ENCODE measurements at places on chromosomes 5 and 9.

GRCh38 chr5:32812399-32812798 is 101.3 kb downstream of the NPR3 start:
- no peak for DNase-seq

- no peak for DNase-seq
Observed at GRCh38 chr5:60540856-60541805, 158.8 kb downstream of the DEPDC1B start.

GRCh38 chr9:115114546-115114945 is 3.4 kb downstream of the TNC start:
- DNase-seq = no peak

DNA sequence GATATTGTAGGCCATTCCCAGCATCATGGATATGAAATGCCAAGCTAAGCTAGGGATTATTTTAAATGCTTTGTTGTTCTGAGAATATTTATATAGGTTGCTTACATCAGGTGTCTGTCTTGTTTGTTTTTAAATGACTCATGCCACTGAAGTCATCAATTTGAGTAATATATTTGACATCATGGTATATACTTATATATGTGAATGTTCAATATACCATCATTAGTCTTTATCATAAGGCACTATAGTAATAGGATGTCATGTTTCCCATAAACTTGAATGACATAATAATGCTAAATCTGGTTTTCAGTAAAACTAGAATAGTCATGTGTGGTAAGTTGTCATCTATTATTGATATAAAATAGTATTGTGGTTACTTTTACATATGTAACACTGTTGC is 13.1 kb downstream of the C9orf85 start:
- no peak for DNase-seq

DNA sequence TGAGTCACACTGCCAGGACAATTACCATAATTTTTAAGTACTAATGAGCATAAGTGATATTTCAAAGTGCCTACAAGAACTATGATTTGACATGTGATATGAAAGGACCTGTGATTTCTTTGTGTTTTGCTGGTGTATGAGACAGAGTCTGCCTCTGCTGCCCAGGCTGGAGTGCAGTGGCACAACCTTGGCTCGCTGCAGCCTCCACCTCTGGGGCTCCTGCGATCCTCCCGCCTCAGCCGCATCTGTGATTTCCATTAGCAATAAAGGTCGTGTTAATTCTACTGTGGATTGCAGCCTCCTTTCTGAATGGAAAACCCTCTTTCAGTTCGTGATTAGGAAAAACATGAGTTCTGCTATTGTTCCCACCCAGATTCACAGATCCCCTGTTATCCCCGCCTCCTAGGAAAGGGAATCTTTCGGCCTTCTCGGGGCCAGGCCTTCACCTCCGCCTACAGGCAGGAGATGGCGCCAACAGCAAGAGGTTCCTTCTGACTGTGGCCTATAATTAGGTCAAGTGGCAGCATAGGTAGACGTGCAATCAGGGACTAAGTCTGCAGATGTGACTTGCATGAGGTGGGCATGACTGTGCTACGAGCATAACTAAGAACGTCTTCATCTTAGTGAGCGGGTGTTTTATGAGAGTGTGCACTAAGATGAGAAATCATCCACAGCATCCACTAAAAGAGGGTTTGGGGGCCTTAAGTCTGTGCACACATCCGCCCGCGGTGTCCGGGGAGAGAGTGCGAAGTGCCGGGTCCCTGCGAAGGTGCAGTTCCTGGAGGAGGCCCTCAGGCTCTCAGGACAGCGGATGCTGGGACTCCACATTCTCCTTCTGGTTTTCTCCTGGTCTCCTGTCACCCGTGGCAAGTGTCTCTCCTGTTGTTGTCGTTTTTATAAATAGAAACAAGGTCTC is 23.1 kb downstream of the TRIM7 start:
- DNase-seq = peak; percentile 89

- DNase-seq = no peak
Observed at GRCh38 chr5:170439223-170439943, 50.2 kb upstream of the KCNMB1 start.

- DNase-seq = no peak
Observed at GRCh38 chr5:2039180-2039531, 156.4 kb upstream of the IRX4 start.

DNA sequence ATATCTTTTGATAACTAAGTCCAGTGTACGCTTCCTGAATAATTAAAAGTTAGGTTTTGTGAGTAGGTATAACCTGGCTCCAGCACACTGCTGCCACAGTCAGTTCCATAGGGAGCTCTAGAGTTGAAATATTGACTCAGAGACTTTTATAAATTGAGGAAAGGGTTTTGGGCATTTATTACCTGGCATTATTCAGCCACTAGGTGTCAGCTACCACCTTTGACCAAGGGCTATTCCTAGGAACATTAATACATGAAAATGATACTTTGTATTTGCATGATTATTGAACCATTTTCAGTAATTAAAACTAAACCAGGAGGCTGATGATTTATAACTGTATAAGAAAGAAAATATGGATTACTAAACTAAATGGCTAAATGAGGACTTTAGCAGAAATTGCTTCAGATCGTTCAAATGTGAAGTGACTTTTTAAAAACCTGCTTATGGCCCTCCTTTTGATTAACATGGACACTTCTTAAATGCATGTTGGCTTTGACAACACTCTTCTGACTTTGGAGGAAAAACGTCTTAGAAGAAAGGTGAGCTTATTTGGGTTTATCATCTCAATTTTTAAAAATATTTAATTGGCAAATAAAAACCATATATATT is 83.0 kb downstream of the SMC2 start:
- peak; percentile 29 for DNase-seq

- DNase-seq = no peak
Observed at GRCh38 chr5:56161927-56162326, 71.2 kb downstream of the ANKRD55 start.

- no peak for DNase-seq
Observed at GRCh38 chr9:123883634-123884033, 46.3 kb downstream of the DENND1A start.

DNA sequence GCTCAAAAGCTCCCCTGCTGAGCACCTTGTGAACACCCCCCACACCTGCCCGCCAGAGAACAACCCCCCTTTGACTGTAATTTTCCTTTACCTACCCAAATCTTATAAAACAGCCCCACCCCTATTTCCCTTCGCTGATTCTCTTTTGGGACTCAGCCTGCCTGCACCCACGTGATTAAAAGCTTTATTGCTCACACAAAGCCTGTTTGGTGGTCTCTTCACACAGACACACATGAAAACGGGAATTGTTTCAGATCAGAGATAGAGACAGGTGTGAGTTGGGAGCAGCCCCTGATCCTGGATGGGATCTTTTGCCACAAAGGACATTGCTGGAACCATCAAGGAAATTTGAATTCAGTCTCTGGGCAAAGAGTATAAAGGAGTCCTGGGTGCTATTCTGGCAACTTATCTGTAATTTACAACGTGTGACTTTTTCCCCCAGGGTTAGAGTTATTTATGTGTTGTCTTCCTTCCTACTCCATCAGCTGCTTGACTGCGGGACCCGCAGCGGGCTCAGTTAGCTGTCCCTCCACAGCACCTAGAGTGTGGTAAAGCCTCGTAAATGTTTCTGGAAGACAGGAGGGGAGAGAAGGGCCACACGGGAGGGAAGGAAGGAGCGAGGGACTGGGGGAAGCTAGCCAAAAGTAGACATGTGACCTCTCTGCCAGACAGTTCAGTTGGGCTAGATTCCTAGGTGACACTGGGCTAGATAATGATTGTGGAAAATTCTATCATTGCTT is 437.0 kb downstream of the ZNF608 start:
- no peak for DNase-seq

DNA sequence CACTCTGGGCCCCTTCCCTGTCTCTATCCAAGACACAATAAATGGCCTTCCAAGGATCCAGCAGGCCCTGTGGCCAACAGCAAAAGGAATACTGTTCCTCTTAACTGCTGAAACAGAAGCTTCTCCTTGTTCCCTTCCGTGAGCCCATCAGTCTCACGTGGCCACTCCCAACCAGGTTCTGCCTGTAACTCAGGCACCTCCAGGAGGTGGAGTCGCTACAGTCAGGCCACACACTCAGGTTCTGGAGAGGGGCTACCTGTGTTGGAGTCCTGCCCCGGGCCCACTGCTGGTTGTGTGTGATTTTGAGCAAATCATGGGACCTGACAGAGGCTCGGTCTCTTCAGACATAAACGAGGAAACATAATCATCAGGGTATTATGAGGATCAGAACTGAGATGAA is 10.3 kb downstream of the FAT2 start:
- DNase-seq = no peak

DNA sequence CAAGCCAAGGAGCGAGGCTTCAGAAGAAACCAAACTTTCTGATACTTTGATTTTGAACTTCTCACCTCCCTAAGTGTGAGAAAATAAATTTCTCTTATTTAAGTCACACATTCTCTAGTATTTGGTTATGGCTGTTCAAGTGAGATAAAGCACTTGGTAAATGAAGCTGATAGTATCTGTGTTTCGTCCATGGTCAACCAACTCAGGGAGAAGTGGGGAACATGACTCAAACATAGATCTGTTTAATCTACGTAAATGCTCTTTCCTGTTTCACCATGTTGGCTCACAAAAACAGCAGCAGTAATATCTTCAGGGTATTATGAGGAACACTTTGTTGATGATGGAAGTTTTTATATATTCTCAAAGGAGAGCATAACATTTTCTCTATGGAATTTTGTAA is 2167.2 kb upstream of the C9orf72 start:
- no peak for DNase-seq

DNA sequence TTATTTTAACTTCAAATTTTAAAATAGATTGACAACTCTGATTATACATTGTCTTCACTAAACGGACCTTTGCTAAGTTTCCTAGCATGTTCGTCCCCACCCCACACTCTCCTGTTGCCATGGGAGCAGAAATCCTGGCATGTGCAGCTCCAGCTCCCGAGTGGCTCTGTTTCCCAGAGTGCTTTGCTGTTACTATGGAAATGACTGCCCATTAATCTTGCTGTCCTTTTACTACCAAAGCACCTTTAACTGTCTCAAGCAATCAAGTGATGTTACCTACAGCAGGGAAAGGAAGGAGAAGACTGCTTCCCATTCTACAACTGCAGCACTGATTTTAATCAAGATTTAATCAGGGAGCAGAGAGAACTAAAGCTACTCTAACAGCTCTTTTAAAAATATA is 212.0 kb upstream of the KIF2A start:
- DNase-seq = peak; percentile 33

- no peak for DNase-seq
Observed at GRCh38 chr9:88658311-88658822, 123.4 kb downstream of the NXNL2 start.

- no peak for DNase-seq
Observed at GRCh38 chr9:12538842-12539579, 154.2 kb upstream of the TYRP1 start.

DNA sequence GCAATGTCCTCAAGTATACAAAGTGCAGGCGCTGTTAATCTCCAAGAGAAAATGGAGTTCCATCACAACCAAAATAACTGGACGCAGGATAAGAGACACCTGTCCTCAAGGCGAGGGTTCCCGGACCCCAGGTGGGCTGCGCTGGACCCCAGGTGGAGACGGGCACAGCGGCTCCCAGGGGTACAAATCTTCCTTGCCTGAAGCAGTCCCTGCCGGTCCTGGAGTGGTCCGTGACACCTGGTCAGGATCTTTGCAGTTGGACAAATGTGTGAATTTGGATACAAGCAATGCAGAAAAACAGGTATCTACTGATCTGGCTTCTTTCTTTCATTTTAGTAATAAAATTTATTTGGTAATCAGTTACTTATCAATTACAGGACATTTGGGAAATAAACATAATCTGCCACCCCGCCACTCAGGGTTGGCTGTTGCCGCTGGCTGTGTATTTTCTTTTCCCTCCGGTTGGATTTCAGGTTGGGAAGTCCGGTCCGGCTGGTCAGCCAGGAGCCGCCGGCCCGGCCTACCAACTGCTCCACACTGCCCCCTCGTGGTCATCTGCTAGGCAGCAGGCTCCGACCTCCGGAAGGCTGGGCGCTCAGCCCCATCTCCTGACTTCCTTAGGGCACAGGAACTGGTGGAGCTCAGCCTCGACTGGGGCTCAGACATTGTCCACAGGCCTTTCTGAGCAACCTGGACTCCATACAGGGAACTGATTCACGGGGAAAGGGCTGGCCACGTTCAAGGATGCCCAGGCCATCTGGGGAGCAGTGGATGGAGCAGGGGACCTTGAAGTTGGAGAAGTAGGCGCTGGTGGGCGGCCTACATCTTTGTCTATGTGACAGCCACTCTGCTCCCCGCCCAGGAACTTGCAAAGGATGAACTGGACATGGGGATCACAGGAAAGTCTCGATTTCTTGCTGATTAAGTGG is 43.4 kb downstream of the NXNL2 start:
- DNase-seq = peak; percentile 41

DNA sequence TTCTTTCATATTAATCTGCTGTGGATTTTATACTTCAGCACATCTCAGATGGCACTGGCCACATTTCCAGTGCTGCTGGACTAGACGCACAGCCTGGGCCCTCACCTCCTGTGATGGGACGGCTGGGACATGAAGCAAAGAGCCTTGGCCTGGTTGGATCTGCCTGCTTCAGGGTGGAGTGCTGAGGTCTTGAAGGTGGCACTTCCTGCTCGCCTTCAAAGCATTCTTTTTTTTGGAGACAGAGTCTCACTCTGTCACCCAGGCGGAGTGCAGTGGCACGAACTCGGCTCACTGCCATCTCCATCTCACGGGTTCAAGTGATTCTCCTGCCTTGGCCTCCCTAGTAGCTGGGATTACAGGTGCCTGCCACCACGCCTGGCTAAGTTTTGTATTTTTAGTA is 73.1 kb downstream of the RAPGEF1 start:
- DNase-seq = no peak

DNA sequence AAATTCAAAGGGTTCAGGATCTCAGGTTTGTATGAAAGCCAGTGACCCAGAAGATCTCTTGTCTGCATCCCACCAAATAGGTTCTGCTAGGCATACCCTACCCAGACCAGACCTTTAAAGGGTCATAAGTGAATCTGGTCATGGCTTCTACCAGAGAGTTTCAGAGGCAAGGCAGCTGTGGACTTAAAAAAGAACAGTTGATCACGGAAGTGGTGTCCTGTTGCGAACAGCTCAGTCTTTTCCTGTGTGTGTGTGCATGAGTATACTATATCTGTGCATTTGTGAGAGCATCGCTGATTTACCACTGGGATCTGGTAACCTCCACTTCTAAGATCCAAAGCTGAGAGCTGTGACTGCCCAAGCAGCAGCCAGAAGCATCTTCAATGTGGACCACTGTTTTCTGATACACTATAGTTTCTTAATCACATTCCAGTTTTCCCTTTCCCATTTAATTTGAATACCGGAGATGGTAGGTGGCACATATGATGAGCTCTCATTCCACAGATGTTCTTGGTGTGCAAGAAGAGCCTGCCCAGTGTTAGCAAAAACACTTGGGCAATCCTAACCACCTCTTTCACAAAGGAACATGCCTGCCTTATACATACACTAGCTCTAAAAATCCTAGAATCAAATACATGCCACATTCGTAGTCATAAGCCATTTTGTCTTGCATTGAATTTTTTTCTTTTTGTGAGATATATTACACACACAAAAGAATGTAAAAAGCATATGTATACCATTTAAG is 36.2 kb upstream of the OR2S2 start:
- DNase-seq = no peak

GRCh38 chr9:137435980-137436760 is 5.0 kb downstream of the ENTPD8 start:
- DNase-seq = peak; percentile 90

- DNase-seq = peak; percentile 53
Observed at GRCh38 chr9:93058355-93059010, at the start of gene SUSD3. SUSD3 (plus strand) TSS chr9:93058701; CDS start chr9:93058743, 42 bp downstream.
